Right lung (tissue), 10 donors: ENCODE measurements at places on chromosomes 7 and 10. TPM values are rescaled to one million over a fixed set of nuclear protein-coding genes. Genes with fewer than 3 reads are reported as not detected.

DNA sequence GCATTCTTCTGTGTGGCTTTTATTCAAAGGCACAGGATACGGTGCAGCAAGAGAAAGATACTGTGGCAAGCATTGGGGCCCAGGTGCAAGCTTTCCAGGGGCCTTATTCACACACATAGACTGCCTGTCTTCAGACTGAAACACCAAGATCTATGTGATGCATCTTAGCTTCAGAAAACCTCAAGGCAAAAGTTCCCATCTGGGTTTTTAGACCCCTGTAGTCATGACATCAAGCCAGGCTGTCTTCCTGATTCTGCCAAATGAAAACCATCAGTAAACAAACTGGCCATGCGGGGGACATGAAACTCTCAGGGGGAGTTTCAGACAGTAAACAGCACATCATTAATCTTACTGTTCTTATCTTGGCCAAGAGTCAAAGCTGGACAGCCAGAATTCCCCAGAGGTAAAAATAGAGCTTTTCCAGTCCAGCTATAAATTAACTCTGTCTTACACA is 9.8 kb downstream of the AGBL3 start:
- DNase-seq = no peak

- DNase-seq = no peak
Measured at GRCh38 chr7:90582164-90582563, 14.0 kb upstream of the CDK14 start.

DNA sequence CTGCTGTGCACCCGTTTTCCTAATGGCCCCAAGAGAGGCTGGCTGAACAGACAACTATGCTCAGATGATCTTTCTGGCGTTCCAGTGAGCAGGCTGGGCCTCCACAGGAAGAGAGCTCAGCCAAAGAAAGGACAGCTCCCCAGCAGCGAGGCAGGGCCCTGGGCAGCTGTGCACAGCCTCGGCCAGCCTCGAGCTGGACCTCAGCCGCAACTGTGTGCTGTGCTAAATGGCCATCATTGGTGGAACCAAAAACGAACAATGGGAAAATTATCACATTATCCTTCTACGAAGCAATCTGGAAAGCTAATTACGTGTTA is 97.5 kb downstream of the CTBP2 start:
- DNase-seq = no peak

GRCh38 chr10:132888898-132889490 is 53.4 kb downstream of the CFAP46 start:
- DNase-seq = no peak

DNA sequence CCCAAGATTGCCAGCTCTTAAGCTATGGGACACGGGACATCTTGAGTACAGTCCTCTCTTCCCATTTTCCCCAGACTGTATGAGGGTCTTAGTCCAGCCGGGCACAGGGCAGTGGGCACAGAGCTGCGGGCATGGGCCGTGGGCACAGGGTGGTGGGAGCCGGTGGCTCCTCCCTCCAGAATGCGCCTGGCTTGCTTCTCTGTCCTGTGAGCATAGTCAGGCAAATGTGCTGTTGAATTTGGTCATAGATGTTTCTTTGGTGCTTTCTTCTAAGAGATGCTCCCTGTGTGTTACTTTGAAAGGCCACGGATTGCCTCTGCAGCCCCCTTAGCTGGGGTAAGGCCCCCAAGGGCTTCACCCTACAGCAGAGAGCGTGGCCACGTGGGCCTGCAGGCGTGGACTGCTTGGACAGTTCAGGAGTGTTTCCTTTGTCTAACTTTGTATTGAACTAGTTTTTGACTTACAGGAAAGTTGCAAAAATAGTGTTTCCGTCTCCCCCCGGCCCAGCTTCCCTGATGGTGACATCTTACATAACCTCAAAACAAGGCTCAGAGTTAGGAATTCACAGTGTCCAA is 24.7 kb downstream of the LRRC27 start:
- DNase-seq = no peak

The CLDN3 gene
- 20.3 TPM for polyA plus RNA-seq
